ENCODE measurements at places on chromosomes 16 and 17.

GRCh38 chr17:70523426-70523825 is 354.1 kb downstream of the KCNJ2 start:
- DNase-seq = no peak

DNA sequence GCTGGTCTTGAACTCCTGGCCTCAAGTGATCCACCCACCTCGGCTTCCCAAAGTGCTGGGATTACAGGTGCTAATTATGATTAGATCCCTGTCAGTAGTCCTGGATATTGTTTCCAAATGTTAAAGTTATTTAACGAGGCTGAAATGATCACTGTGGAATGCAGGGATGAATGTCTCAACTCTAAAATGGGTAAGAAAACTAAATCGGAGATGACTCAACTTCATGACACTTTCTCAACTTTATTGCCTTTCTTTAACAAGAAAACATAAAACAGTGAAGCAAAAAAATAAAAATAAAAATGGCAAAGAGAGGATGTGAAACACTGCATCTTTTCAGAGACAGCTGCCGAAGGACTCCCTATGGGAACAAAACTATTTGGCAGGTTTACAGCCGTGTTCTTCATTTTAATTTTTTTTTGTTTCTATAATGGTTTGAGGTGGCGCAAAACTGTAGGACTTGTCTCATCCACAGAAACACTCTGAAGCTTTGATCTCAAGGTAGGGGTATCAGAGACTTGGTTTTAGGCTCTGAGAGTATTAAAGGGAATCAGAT is 382.0 kb downstream of the GRIN2A start:
- DNase-seq = no peak

GRCh38 chr16:54493061-54493460 is 206.5 kb upstream of the IRX3 start:
- no peak for DNase-seq

- DNase-seq = no peak
Observed at GRCh38 chr17:50511058-50511457, 2.8 kb downstream of the MYCBPAP start.

- no peak for DNase-seq
Observed at GRCh38 chr17:28370744-28371103, 617 bp upstream of the VTN start.

Measured in cortex of kidney (tissue), 1 donor.